ENCODE measurements at places on chromosomes 3 and 15.
A peak's percentile ranks its signal among the peaks of the same experiment; 100 is the strongest.

DNA sequence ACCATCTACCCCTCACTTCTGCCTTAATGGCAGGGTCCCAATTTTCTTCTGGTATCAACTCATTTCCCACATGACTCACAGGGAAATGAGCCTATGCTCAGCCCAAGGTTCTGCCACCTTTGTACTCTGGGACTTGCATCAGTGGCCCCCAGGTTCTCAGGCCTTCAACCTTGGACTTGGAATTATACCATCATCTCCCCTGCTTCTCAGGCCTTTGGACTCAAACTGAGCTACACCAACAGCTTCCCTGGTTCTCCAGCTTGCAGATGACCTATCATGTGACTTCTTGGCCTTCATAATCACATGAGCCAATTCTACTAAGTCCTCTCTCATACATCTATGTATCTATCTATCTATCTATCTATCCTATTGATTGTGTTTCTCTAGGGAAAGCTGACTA lies 149.5 kb downstream of the PLCH1 start:
- H3K27me3 ChIP-seq: peaks cover 6% of the 10 kb centered on the region
- no peak for DNase-seq
- no peaks in the 10 kb centered on the region for H3K36me3 ChIP-seq
- no peaks in the 10 kb centered on the region for H3K4me1 ChIP-seq
- H3K4me3 ChIP-seq: no peak overlapping the region

GRCh38 chr15:44666210-44667038 lies 3.0 kb upstream of the SPG11 start:
- H3K4me3 ChIP-seq: peak overlapping the region; percentile 95
- no peak for DNase-seq
- peak overlapping the region; percentile 93 for H3K27ac ChIP-seq

GRCh38 chr3:108462899-108463298 lies 47.5 kb downstream of the MYH15 start:
- no peak overlapping the region for H3K27ac ChIP-seq
- no peak overlapping the region for H3K4me3 ChIP-seq
- H3K36me3 ChIP-seq: no peaks in the 10 kb centered on the region
- H3K4me1 ChIP-seq: no peaks in the 10 kb centered on the region
- no peak for DNase-seq

DNA sequence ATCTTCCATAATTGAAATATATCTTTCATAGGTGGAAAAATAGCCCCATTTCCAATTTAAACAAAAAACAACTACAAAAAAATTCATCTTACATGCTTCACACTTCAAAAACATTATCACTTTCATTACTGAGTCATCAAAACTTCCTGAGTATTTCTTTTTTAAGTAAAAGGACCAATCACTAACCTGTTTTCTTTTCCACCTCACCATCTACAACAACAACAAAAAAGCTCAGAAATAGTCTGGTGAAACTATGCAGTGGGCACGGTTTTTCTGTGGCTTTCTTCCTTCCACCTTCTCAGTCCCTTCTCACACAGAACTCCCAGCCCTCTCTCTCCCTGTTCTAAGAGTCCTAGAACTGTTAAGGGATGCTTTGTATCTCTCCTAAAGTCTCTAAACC lies 20.3 kb upstream of the TNIK start:
- DNase-seq: no peak
- H3K4me3 ChIP-seq: peak overlapping the region; percentile 9
- no peaks in the 10 kb centered on the region for H3K27me3 ChIP-seq
- H3K27ac ChIP-seq: peak overlapping the region; percentile 55

- H3K36me3 ChIP-seq: no peaks in the 10 kb centered on the region
- no peak overlapping the region for H3K27ac ChIP-seq
- H3K27me3 ChIP-seq: peaks cover 16% of the 10 kb centered on the region
- DNase-seq: no peak
- no peak overlapping the region for H3K4me3 ChIP-seq
These were observed 256.0 kb upstream of the CTDSPL start for GRCh38 chr3:37605572-37606153.

GRCh38 chr15:69058830-69059556 lies 44.5 kb downstream of the NOX5 start:
- peaks cover 6% of the 10 kb centered on the region for H3K4me1 ChIP-seq
- no peak overlapping the region for H3K4me3 ChIP-seq
- DNase-seq: peak; percentile 57
- H3K27ac ChIP-seq: no peak overlapping the region

- H3K27me3 ChIP-seq: no peaks in the 10 kb centered on the region
- peaks cover 3% of the 10 kb centered on the region for H3K36me3 ChIP-seq
- H3K4me3 ChIP-seq: no peak overlapping the region
- H3K27ac ChIP-seq: no peak overlapping the region
These were observed 562.9 kb upstream of the KCNMB2 start for GRCh38 chr3:177973241-177973840.

DNA sequence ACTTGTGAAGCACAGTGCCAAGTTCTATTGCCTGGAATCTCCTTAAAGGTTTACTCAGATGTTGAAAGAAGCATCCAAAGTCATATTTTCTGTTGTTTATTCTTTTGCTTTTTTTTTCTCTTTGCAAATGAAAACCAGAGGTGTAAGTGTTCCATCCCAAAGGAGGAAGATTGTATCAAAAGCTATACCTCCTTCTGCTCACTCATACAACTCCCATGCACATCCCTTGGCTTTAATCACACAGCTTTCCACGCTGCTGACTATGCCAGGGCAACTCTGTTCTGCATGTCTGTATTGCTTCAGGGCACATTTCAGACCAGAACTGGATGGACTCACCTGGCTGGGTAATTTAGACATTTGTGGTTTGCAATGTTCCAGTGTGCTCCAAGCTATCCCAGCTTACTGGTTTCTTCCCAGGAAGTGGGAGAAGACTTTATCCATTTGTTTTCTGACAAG lies 399.6 kb upstream of the TBL1XR1 start:
- H3K4me1 ChIP-seq: peaks cover 73% of the 10 kb centered on the region
- peak overlapping the region; percentile 71 for H3K4me3 ChIP-seq
- no peak for DNase-seq

DNA sequence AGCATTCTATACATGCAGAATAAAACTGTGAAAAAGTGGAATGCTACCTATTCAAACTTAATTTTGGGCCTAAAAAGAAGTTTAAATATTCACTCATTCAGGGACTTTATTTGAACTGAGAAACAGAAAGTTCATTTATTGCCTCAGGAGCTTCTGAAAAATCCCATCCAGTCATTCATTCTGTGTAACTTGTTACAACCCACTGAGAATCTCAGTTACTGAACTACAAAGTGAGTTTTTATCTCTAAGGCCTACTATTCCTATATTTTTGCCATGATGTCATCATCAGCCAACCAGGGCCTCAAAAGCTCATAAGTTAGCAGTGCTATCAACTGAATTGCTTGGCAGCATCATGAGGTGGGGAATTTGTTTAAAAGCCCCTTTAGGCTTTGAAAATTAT lies 98.0 kb upstream of the BOC start:
- no peaks in the 10 kb centered on the region for H3K27me3 ChIP-seq
- DNase-seq: no peak
- H3K36me3 ChIP-seq: no peaks in the 10 kb centered on the region
- no peak overlapping the region for H3K4me3 ChIP-seq

Measured in effector memory CD8-positive, alpha-beta T cell (primary cell).